Brain microvascular endothelial cell (primary cell): ENCODE measurements at places on chromosomes 7 and 10.
A peak's percentile ranks its signal among the peaks of the same experiment; 100 is the strongest.

DNA sequence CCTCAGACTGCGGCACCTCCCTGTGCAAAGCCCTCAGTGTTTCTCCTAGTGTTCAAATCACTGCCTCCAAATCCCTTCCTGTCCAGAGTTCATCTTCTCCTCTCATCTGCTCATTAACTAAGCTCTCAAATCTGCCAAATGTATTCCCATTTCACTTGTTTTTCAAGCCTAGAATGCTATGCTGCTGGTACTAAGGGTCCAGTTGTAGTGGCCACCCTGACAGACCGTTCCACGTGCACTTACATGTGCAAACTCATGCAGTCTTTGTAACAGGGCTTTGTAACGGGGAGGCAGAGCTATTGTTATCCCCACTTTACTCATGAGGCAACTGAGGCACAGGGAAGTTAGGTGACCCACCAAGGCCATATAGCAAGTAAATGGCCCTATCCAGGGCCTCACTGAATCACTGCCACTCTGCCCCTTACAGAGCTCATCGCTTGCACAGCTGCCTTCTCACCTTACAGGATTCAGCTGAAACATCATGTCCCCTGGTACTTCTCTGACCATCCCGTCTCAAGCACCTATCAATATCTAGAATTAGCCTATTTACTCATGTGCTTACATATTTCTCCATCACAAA is 153.0 kb upstream of the PDE1C start:
- no peak for DNase-seq

DNA sequence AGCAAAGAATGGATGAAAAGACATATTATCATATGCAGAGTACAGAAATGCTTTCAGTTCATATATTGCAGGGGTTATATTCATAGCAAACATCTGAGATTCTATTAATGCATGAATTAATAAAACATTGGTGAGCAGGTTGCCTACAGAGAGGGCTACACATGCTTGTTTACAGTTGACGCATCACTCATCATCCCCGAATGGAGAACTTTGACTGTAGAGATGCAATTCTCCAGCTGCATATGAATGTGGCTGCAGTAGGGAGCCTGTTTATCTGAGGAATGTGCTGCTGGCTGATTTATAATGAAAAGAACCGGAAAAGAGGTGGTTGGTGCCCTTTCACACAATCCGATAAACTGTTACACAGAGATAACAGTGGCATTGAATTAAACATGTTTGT is 116.5 kb downstream of the GRM3 start:
- no peak for DNase-seq

GRCh38 chr10:57338823-57339558 is 928.7 kb downstream of the IPMK start:
- DNase-seq: peak; percentile 36

DNA sequence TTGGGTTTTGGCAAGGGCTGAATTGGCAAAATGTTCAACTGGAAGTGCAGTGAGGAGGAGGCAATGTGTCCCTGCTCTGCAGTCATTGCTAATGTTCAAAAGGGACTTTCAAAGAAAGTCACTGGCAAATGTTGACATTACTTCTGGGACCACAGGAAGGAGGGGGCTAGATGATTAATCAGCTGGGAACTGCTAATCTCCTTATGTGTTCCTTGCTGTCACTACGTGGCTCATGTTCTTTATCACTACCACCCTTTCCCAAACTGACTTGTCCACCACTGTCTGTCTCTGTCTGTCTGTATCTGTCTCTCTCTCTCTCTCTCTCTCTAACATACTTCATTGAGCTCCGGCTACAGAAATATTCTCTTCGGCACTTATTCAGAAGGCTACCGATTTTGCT is 86.9 kb upstream of the MTPN start:
- no peak for DNase-seq

GRCh38 chr10:28849821-28850220 is 172.5 kb downstream of the BAMBI start:
- DNase-seq: no peak

GRCh38 chr10:3805791-3806461 is 20.9 kb upstream of the KLF6 start:
- DNase-seq: peak; percentile 89

- no peak for DNase-seq
Observed at GRCh38 chr7:38276096-38276877, 2.9 kb upstream of the TARP start.

DNA sequence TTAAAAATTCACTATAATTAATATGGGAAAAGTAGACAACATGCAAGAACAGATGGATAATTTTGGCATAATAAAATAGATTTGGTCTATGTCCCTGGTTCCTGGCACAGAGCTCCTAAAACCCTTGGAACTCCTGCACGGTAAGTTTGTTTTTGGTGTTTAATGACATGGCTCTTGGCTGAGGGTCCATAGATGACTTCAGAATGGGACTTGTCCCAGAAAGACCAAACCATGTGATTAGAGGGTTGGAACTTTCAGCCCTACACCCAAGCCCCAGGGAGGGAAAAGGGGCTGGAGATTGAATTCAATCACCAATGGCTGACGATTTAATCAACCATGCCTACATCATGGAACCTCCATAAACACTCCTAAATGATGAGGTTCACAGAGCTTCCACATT is 12.6 kb upstream of the GSDME start:
- DNase-seq: no peak

DNA sequence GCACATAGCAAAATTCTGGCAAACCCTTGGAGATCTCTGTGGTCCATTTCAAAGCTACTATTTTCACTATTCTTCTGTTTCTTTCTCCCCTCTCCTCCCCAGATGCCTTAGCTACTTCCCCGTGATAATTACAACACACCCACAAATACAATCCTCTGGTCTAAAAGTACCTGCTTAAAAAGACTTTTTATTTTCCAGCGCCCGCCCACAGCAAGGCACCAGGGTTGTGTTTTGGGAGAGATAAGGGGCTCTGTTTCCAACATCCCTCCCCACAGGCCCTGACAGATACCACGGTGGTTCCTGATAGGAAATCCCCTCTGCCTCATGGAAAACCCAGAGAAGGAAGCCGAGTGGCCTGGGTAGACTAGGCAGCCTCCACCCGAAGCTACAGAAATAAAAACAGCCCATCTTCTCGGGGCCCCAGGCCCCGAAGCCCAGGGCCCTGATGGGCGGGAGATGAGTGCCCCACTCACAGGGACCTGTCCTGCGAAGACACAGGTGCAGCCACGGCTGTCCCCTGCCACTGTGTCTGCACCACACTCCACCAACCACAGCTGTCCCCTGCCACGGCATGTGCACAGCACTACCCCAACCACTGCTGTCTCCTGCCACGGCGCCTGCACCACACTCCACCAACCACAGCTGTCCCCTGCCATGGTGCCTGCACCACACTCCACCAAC is 19.7 kb downstream of the CALML5 start:
- no peak for DNase-seq

GRCh38 chr10:123857616-123858015 is 34.0 kb downstream of the CPXM2 start:
- DNase-seq: no peak

GRCh38 chr10:73639286-73639685 is 2.0 kb downstream of the MYOZ1 start:
- no peak for DNase-seq

DNA sequence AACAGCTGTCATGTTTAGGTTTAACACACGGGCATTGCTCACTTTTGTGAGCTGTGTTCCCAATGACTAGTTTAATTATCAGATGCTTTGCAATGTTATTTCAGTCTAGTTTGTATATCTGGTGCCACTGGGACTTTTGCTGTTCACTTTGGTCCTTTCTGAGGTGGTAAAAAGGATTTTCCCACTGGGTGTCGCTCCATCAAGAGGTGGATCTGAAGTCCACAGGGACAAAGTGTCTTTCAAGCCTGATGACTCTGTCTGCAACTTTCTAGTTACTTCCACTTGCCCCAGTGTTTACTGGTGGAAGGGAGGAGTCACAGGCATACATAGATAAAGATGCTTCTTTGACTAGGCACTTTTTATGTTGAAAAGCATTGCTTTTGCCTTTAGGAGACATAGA is 242.2 kb downstream of the HGF start:
- no peak for DNase-seq

GRCh38 chr7:82699773-82700186 is 256.2 kb upstream of the CACNA2D1 start:
- peak; percentile 25 for DNase-seq

DNA sequence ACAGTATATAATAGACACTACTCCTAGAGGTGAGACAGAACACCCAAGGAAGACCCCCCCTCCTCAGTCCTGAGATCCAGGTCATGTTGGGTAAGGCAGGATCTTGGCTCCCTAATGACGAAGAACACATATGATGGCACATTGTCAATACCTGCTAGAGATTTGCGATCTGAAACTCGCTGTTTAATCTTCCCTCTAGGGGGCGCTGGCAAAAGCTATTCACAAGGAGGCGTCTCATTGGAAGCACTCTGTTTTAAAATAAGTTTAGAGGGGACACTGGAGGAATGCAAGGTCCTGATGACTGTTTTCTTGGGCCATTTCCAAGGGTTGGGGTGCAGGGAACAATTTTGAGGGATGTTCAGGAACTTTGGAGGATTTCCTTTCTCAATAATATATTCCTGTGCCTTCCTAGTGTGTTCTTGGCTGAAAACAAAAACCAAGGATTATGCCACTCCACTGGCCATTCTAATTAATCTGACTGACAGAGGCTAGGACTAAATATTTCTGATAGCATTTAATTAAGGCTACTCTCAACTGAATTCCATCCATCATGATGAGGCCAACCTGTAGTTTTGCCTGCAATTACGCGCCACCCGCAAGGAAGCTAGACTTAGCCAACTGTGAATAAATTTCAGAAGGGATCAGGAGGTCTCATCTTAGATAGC is 1013.8 kb upstream of the MBL2 start:
- DNase-seq: no peak

DNA sequence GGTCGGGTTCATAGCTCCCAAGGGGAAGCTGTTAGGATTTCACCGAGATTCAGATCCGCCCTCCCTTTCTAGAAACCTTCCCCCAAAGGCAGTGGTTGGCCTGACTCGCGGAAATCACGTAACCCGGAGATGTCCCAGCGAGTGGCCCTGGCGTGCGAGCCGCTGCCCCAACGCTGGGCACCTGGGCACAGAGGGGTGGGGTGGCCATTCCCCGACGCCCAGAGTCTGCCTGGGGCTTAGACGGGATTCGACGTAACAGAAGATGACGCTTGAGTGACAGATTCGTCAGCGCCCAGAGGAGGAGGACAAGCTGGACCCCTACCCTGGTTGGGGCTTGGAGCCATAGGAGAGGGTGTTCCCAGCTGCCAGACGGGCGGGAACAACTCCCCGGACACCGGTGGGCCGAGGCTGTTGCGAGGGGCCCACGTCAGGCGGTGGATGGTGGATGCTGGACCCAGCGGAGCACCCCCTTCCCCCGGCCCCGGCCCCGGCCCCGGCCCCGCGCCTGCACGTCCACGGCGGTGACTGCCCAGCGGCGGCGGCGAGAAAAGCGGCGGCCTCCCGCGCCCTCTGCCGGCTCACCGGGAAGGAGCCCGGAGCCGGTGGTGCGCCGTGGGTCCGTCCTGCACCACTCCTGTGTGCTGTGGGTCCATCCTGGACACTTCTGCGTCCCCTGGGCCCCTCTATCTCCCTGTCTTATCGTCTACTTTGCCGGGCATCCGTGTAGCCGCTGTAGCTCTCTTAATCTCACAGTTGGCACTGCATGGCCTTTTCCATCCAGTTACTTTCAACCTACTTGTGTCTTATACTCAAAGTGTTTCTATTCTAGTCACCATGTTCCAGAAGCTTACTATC is 35.4 kb upstream of the KNDC1 start:
- DNase-seq: peak; percentile 6

GRCh38 chr10:127090138-127090537 is 106.3 kb downstream of the INSYN2A start:
- DNase-seq: no peak

DNA sequence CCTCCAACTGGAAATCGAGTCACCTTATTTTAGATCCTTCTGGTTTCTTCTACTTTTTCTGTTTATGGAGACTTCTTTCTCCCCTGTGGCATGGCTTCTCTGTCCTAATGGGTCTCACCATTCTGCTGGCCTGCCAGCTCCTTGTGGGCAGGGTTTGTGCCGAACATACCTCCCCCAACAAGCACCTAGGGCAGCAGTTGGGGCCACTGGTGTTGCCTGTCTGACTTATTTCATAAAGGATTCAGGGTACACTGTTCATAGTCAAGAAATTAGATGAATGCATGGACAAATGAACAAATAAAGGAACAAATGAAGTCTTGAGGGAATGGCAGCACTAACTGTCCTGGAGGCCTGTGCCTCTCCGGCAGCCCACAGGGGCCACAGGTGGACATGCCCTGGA is 55.6 kb upstream of the DOCK1 start:
- DNase-seq: no peak

- DNase-seq: no peak
Observed at GRCh38 chr10:9656996-9657395, 1360.7 kb upstream of the CELF2 start.

DNA sequence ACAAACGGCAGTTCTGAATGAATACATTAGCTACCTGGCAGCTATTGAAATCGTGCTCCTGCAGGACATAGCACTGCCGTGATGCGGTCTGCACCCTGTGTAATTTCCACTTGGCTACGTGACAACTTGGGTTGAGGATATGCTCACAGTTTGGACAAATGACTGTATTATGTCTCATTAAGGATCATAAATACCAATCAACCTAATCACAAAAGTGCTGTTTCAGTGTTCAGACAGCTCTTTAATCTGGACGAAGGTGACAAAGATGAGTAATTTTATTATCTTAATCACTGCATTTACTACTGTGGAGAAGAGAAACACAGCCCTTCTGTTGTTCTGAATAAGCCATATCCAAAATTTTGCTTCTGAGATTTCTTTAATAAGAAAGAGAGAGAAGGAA is 210.8 kb upstream of the PFKP start:
- DNase-seq: no peak

- peak; percentile 47 for DNase-seq
Observed at GRCh38 chr10:131928248-131929095, 27.7 kb downstream of the PPP2R2D start.

- DNase-seq: peak; percentile 98
Observed at GRCh38 chr10:62048919-62049623, 147.6 kb downstream of the ARID5B start.

DNA sequence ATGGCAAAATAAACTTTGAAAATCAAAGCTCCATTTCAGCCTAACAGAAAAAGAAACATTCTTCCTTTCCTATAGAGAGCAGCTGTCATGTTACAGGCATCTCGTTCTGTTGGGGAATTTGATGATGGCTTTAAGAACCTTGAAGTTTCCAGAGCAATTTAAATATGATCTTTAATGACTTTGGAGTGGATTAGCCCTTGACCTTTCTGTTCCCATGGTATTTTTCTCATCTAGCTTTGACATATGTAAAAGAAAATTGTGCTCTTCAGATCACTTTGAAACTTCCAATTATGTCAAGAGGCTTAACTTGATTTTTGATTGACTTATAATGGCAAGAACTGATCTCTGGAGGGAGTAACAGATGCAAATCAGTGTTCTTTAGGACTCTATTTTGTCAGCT is 157.6 kb upstream of the SEMA3E start:
- no peak for DNase-seq

- DNase-seq: no peak
Observed at GRCh38 chr10:93173967-93174845, 100.5 kb downstream of the CYP26A1 start.

DNA sequence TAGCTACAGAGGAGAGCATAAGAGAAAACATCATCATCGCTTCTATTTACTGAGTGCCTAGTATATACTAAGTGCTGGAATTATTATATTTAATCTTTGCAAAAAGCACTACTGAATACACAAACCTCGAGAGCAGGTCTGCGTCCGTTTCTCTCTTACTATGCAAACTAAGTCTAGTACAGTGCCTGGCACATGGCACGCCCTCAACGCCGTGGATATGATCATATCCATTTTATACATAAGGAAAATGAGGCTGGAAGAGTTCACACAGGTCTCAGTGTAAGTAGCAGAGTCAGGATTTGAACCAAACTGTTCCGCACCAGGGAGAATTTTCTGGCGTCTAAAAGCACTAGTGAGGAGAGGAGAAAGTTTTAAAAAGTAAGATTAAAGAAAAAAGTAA is 17.6 kb downstream of the MXI1 start:
- DNase-seq: no peak
